ENCODE measurements at places on chromosomes 11 and 22.

DNA sequence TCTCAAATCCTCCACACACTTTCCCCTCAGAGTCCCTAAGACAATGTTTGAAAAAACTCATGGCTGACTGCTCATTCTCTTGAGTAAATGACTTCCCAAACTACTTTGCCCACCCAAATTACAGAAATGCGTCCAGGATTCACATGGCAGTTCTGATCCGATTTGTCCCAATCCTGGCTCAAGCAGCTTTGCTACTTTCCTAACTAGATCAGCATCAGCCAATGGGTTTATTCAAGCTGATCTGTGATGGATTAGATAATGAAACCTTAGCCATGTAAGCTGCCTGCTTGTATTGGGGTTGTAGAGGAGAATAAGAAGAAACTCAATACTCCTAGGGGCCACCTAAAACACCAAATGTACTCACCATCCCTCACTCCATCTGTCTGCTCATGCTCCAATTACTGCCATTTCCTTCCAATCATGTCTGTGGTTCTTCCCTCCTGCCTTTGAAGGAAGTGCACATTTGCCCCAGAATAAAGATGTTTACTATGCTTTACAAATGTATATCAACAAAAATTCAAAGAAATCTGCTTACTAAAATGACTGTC is 6.9 kb downstream of the RBFOX2 start:
- no peak for DNase-seq

DNA sequence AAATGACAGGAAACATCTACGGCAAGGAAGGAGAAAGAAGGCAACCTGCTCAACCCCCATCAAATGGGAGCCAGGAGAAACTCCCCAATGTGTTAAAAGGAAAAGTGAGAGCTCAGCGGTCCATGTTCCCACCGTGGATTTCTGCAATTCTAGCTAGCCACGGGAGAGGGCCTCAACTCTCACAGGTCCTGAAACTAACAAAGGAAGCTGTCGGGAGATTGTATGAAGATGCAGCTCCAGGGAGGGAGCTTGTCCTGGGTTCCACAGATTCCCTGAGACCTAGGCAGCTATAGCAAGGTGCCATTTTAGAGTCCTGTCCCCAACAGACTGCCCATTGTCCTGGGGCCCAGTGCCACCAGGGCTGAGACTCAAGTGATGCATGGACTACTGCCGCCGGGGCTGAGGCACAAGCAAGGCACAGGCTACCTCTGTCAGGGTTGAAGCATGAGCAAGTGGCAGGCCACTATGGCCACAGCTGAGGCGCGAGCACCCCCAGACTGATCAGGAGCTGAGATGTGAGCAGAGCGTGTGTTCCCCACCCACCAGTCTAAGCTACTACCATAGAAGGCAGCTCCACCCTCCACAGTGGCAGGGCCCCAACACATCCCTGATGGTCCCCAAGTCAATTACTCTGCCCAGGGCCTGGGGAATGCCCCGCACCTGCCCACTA is 31.3 kb downstream of the RSF1 start:
- DNase-seq, result no peak

GRCh38 chr22:23094260-23094659 is 23.9 kb downstream of the GNAZ start:
- no peak for DNase-seq

DNA sequence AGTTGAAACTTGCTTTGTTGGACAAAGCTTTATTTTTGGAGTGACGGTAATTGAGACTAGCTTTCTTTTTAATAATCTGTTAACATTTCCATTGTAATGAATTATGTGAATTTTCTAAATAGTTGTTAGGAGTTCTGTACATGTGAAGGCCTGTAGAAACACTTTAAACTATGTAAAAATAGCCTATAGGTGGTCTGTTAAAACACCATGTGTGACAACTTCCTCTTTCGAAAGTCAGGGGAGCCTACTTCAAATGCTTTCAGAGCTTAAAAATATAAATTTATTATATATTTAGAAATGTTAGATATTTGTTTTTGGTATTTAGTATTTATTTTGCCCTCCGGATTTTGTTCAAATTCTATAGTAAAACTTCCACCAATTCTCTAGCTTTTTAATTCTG is 28.7 kb downstream of the DDIAS start:
- DNase-seq, result no peak

DNA sequence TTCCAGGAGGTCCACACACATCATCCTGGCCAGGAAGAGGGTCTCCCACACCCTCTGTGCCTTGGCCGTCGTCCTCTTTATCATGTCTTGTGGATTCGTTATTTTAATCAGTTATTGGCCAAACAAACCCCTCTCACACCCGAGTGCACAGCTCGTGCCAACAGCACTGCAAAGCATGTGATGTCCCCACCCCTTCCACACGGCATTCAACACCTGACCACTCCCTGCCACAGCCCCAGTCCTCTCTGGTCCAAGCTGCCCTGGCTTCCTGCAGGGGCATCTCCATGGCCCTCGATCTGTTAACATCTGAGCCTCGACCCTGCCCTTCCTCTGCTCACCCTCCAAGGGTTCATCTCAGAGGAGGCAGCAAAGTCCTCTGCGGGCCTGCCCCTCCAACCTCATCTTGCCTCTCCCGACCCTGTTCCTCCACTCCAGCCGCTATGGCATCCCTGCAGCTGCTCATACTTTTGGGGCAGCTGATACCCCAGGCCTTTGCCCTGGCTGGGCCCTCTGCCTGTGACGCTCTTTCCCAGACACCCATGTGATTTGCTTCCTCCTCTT is 14.0 kb downstream of the MYEOV start:
- no peak for DNase-seq

DNA sequence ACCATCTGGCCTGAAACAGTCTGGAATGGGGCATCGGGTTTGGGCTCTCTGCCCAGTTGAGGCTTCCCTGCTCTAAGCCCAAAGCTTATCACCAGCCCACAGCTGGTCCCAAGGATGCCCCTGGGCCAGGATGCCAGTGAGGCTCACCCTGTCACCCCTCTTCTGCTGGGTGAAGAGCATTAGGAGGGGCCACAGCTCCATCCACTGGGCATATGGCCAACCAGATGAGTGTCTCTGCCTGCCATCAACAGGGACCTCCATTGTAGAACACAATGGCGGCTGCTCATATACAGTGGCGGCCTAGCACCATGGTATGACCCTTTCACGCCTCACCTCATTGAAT is 5.6 kb downstream of the CHST1 start:
- no peak for DNase-seq

DNA sequence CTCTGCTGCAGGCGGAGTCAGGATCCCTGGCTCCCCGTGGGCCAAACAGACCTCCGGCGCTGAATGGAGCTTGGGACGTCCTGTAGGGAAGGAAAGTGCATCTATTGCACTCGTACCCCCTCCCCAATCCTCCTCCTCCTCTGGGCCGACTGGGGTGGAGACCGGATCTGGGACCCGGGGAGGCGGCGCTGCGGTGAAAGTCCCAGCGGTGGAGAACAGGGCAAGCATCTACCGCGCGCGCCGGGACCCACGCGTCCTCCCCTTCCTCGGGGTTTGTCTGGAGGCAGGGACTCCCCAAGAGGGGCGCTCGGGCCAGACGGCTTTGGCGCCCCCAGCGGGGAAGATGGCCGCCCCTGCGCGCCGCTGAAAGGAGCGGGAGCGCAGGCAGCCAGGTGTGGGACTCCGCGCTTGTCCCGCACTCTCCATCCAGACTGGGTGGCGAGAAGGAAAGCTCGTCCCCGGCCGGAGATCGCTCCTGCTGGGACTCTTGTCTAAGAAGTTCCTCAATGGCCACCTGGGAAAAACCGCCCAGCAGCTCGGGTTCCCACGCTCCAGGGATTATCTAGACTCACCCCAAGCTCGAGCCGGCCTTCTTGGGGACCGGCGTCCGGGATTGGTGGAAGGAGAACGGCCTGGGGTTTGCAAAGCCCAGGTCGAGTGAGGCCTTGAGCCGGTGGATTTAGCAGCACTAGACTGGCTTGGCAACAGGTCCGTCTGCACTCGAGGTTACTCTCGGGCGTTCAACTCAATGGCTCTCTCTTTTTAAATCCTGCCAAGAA is 718 bp downstream of the FADS2 start:
- DNase-seq, result no peak

- DNase-seq, result no peak
These were observed 23.6 kb downstream of the NARS2 start for GRCh38 chr11:78551066-78551465.

DNA sequence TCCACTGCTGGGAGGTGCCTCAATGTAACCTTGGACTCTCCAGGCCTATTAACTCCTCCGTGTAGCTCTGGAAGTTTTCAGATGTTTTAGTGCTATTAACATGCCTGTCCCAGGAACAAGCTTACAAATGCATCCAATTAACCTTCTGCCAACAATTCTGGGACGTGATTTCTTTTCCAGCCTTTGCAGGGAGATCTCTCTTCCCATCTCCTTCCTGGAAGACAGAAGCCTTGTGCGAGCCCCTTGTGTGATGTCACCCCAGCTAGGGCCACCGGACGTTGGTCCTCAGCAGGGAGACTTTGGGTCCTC is 47.7 kb upstream of the SYT7 start:
- no peak for DNase-seq

GRCh38 chr22:20725987-20726558 is 47.8 kb upstream of the SERPIND1 start:
- DNase-seq, result no peak

Data from AG04449 (cell line).